ENCODE measurements at places on chromosomes 7 and 10.

- peak; percentile 14 for DNase-seq
Measured at GRCh38 chr10:48516911-48517310, 88.0 kb downstream of the ARHGAP22 start.

- no peak for DNase-seq
Measured at GRCh38 chr10:124357561-124357885, 61.2 kb downstream of the OAT start.

GRCh38 chr7:22438994-22439393, 61.0 kb downstream of the STEAP1B start:
- DNase-seq = no peak

- no peak for DNase-seq
Measured at GRCh38 chr10:125222515-125223308, 62.3 kb upstream of the CTBP2 start.

GRCh38 chr10:124971276-124971675, 29.4 kb downstream of the ZRANB1 start:
- no peak for DNase-seq

GRCh38 chr10:115761166-115761565, 511.8 kb downstream of the GFRA1 start:
- DNase-seq = no peak

DNA sequence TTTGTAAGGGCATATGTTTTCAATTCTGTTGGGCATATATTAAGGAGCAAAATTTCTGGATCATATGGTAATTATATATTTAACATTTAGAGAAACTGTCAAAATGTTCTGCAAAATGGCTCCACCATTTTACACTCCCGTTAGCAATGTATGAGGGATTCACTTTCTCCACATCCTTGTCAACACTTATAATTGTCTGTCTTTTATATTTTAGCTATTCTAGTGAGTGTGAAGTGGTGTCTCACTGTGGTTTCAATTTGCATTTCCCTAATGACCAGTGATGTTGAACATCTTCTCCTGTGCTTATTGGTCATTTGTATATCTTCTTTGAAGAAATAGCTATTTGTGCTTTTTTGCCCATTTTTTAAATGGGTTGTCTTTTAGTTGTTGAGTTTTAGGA, 8.1 kb upstream of the KLHDC10 start:
- DNase-seq = no peak

DNA sequence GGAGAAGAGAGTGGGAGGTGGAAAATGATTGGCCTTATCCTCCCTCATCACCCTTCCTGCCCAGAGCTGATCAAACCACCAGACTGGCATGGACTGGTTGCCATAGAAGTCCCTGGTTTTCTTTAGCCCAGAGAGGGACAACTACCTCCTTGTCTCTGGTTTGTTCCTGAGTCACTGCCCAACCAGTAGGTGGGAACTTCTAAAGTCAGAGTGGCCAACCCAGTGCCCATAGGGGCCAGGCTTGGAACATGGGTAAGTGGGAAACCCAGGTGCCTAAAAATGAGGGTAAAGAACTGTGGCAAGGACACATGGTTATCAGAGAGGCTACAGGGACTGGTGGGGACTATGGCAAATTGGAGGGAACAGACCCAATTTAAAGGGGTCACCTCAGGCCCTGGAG, 63.8 kb downstream of the FAM241B start:
- DNase-seq = no peak

DNA sequence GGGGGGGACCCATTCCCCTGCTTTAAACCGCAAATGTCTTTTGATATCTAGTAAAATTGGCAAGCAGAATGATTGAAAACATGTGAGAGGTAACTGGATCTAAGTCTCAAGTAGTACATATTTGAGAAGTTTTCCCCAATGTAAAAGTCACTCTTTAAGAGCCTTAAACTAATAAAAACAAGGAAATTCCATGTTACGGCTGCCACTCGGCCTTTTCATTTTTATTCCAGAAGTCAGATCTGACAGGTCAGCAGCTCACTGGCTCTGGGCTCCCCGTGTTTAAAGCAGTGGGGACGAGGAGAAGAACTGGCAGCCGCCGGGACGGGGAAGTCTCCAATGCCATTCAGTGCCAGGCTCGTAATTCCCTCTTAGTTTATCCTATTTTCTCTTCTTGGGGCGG, 80.7 kb downstream of the CUX1 start:
- no peak for DNase-seq

DNA sequence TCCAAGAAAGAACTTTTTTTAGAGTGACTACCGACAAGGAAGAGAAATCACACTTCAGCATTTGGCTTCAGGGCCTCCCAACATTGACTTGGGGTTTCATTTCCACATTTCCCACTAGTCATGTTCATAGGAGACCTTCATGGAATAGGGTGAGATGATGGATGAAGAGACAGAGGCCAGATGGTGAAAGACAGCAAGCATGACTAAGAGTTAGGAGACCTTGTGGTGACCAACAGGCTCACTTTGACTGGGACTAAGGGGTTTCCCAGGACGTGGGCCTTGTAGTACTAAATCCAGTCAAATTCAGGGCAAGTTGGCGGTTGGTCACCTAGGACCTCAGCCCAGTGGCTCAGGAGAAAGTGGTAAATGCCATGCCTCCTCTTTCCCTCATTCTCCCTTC, 3.0 kb upstream of the GIMAP5 start:
- no peak for DNase-seq

DNA sequence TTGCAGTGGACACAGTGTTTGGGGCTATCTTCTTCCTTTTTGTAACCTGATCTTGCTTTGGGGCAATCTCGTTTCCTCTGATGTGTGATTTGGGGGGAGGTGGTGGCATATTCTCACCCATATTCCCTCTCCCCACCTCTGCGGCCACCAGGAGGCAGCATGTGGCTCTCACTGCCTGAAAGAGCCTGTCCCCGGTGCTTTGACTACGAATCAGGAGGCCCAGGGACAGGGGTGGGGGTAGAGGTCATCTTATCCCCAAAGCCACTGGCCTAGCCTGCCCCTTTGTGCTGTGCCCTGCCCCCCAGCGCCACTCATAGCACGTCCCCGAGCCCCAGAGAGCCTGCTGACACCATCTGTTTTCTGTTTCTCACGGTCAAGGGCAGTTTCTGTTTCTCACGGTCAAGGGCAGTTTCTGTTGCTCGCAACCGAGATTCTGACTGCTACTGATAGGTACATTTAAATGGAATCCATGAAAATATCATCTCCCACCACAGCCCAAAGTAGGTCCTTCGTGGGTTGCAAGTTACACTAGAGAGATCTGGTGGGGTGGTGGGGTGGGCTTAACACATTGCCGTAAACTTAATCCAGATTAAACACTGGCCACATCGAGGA, 28.2 kb downstream of the PHYH start:
- peak; percentile 55 for DNase-seq

- DNase-seq = no peak
Measured at GRCh38 chr7:96224685-96225084, 97.2 kb downstream of the SLC25A13 start.

GRCh38 chr10:43284341-43284910, 17.6 kb upstream of the RASGEF1A start:
- no peak for DNase-seq

- no peak for DNase-seq
Measured at GRCh38 chr7:39219869-39220268, 242.2 kb downstream of the POU6F2 start.

DNA sequence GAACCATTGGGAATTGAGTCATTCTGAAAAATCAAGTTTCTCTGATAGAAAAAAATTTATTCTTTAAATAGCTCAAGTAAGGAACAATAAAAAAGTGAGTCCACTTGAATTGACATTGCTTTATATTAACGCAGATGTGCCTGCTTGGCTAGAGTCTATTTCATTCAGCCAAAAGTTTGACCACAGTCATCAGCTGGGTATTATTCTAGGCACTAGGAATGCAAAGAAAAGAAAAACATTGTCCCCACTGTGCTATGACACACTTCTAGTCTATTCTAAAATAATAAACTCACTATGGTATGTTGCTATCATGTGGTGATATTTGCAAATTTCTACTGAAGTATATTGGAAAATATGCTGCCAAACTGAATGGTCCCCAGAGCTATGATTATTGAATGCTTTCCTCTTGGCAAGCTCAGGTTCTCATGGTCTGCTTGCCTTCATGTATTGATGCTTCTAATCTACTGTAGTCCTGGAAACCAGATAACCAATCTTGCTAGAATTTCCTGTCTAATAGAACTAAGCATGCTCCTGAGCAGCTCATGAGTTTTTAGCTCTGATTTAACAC, 8.3 kb downstream of the SFRP4 start:
- no peak for DNase-seq

GRCh38 chr7:135177028-135177696, 6.7 kb upstream of the CYREN start:
- DNase-seq = no peak

DNA sequence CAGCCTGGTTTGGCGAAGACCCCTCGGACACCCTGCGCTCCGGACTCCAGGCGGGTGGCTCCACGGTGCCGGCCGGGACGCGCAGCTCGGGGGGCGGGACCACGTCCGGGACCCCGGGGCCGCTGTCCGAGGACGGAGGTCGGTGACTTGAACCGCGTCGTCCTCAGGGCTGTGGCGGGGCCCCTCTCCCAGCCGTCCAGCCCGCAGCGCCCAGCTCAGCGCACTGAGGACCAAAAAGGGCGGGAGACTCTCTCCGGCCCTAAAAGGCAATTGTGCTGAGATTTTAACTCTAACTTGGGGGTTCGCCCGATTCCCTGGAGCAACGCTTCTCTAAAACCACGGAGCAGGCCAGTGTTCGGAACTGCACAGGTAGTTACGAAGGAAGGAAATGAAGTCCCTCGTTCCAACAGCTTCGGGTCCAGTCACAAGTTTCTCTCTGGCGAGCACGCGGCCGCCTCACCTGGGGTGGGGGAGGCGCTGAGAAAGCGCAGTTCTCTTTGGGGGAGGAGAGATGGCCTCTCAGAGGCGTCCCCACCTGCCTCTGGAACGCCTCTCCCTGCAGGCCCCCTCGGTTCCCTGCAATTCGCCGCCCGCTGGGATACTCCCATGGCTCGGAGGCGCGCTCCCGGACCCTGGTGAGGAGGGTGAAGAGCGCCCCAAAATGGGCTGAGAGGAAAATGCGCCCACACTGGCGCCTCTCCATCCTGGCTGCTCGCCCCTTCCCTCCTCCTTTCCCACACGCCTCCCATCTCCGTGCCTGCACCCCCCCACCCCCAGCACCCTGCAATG, 352.7 kb downstream of the DNAJB6 start:
- no peak for DNase-seq

GRCh38 chr10:11148142-11149028, 130.7 kb downstream of the CELF2 start:
- no peak for DNase-seq

- no peak for DNase-seq
Measured at GRCh38 chr10:118523775-118524174, 71.7 kb downstream of the PRLHR start.

GRCh38 chr10:71228875-71229675, 16.7 kb downstream of the UNC5B start:
- DNase-seq = peak; percentile 38

GRCh38 chr7:100122568-100122967, 3.1 kb downstream of the CNPY4 start:
- DNase-seq = no peak

GRCh38 chr10:88004451-88004850, 141.0 kb downstream of the PTEN start:
- DNase-seq = no peak

DNA sequence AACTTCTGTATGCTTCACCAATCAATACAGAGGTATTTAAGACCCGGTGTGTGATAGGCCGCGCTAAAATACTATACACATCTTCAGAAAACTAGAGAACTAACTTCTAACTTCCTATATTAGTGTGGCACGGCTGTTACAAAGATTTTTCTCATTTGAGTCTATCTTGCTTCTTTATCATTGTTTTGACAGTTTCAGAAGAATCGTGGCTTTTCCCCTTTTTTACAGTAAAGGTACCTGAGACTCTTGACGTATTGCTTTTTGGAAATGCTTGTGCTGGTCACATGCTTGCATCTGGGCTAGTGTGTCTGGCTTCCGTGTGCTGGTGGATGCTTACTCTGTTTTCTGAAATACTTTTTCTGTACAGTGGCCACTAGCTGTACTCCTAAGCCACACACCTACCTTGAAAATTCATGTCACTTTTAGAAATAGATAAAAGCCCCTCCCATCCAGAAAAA, 12.7 kb downstream of the IKZF1 start:
- no peak for DNase-seq

- no peak for DNase-seq
Measured at GRCh38 chr7:146002431-146003078, 114.0 kb upstream of the CNTNAP2 start.

- DNase-seq = no peak
Measured at GRCh38 chr10:31000867-31001266, 30.8 kb downstream of the ZNF438 start.

DNA sequence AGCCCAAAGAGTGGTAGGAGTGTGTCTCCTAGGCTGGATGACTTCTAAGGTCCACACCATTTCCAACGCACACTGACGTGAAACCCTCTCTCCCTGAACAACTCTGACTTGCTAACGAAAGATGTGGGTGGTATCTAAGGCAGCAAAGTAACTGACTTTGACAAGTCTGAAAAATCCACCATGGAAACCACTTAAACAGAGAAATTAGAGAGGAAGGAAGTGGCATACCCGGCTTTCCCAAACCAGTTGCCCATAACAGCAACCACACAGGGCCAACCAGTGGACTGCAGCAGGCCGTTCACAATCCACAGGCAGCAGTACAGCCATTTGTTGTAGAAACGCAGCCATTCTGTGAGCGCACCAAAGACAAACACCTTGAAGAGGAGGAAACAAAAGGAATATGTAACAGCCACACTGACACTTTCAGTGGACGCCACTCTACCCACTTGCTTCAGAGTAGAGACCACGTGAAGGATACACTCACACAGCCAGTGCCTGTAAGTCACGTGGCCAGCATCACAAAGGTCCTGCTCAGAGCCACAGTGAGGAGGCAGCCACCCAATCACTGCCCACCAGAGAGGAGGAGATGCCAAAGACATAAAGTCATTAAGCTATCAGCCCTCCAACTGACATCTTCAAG, 39.8 kb downstream of the SLC37A3 start:
- DNase-seq = peak; percentile 56

GRCh38 chr7:112784603-112785002, 5.6 kb downstream of the TMEM168 start:
- DNase-seq = no peak

DNA sequence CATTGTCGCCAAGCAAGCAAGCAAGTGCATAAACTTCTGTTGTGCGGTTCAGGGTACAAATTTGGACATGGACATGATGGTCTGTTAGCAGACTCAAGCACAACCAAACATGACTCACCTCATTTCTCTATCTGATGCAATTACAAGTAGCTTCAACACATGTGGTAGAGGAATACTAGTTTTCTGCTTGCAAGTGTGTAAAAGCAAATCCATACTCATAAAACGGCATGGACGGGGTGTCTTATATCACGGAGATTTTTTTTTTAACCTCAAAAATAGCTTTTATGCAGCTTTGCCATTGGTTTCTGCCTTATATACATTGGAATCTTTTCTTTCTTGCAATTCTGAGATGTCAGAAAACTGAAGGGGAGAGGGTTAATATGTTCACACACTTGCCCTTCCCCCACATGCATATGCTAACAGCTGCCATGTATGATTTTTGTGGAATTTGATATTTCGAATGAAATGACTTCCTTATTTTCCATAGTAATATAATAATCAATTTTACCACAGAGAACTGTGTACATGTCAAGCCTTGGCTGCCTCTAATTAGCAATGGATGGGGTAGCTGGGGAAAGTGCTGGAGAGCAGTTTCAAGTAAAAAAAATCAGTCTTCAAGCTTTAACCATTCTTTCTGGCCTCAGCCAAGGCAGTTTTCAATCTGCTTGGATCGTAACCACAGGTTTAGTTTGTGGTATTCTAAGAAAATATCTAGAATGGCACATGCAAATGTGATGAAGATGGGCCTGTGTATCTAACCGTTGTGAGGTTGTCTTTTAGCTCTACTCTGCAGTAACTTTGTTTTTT, 106.0 kb upstream of the PDCD4 start:
- no peak for DNase-seq

Data from Peyer's patch (tissue), 4 donors.